ENCODE measurements at places on chromosomes 6 and 20. TPM values are rescaled to one million over a fixed set of nuclear protein-coding genes. Genes with fewer than 3 reads are reported as not detected.
A peak's percentile ranks its signal among the peaks of the same experiment; 100 is the strongest.

The SIRPA gene
- 3.9 TPM for total RNA-seq

The COL19A1 gene
- 0.32 TPM for total RNA-seq

The WFDC8 gene
- total RNA-seq = not detected

The REV3L gene
- total RNA-seq = 54.8 TPM

The CCN5 gene
- 1.7 TPM for total RNA-seq

The B3GAT2 gene
- total RNA-seq = under 0.01 TPM

The KCNK16 gene
- total RNA-seq = not detected

The ZFP57 gene
- total RNA-seq = not detected

The SDCBP2 gene
- total RNA-seq = 1.3 TPM

The OR2B6 gene
- total RNA-seq = not detected

The THBS2 gene
- total RNA-seq = 478 TPM

The PI16 gene
- total RNA-seq = under 0.01 TPM

The SLC22A23 gene
- 2.2 TPM for total RNA-seq

DNA sequence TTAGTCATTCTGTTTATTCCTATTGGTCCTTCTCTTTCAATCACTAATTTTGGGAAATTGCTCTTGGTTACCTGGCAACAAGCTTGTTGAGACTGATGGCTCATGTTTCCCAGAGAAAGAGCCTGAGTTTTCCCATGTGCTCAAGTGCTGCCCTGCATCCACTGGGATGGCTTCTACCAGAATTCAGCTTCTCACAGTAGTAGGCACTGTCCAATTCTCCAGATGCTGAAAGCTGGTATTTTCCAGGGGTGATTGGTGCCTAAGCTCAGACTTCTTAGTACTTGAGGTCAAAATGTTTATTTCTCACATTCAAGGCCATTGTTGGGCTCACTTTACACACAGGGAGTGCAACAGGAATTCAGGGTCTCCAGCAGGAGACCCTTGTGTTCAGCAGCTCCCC is 29.1 kb upstream of the SLC2A12 start:
- no peak for DNase-seq

- DNase-seq = no peak
Observed at GRCh38 chr6:79763301-79763700, 132.2 kb downstream of the SH3BGRL2 start.

- DNase-seq = no peak
Observed at GRCh38 chr20:20578838-20579237, 133.6 kb downstream of the RALGAPA2 start.

DNA sequence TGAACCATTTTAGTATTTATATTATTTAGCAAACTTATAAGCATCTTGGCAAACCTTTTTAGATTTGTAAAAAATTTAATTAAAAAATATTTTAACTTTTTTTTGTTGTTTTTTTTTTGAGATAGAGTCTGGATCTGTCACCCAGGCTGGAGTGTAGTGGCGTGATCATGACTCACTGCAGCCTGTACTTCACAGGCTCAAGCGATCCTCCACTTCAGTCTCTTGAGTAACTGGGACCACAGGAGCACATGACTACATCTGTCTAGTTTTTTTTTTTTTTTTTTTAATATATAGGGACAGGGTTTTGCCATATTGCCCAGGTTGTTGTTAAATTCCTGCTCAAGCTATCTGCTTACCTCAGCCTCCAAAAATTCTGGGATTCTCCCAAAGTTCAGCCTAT is 161.1 kb downstream of the EYS start:
- no peak for DNase-seq

- DNase-seq = no peak
Observed at GRCh38 chr20:24492031-24492607, 22.7 kb downstream of the SYNDIG1 start.

DNA sequence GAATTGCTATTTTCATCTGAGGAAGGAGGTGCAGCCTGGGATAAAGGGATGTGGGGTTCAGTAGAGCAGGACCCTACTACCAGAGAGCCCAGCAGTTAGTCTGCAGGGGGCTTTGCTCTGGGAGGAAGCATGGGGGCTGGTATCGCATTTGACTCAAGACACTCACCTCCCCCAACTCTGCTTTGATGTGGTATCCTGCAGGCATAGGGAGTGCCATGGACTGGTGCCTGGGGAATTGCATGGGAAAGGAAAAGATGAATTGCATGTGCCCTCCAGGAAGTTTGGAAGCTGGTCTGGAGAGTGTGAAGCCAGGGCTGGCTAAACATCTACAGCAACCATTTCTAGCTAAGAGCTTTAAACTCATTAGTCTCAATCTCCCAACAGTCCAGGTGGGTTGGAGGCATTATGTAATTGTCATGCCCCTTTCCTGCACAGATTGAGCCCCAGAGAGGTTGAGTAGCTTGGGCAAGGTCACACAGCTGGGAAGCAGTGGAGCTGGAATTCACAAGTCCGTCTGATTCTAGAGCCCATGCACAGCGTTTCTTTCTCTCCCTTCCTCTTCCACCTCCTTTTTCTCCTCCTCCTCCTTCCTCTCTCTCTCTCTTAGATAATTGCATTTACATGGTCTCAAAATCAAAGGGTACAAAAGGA is 26.2 kb upstream of the PNPLA1 start:
- no peak for DNase-seq

DNA sequence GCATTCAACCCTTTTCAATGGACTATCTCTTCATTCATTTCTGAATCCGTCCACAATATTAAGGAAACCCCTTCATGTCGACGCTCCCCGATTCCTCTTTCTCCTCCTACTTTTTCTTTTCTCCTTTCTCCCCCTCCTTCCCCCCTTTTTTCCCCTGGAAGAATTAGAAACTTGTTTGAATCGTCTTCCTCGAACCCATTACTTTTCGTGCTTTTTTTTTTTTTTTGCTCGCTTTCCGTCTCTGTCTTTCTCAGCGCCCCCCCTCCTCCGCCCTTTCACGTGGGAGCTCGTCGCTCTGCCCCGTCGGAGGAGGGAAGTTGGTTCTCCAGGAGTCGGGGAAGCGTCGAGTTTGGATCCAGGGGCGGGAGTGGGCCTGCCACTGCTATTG is 2.3 kb upstream of the NKX2-2 start:
- no peak for DNase-seq

- no peak for DNase-seq
Observed at GRCh38 chr6:129475477-129476247, 234.3 kb downstream of the ARHGAP18 start.

DNA sequence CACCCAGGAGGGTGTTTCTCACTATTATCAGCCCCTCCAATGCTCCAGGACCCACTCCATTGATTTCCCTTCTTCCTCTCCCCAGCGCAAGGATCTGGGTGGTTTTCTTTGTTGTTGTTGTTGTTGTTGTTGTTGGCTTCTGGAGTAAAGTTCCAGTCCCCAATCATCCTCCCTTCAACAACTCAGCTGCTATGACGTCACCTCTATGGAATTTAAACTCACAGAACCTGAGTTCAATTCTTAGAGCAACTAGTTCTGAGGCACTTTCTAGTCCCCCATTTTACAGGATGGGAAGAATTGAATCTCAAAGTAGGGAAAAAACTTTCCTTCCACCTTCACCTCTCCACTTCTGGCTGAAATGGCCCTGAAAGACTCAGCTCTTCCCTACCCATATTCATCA is 9.7 kb upstream of the WFDC8 start:
- no peak for DNase-seq

DNA sequence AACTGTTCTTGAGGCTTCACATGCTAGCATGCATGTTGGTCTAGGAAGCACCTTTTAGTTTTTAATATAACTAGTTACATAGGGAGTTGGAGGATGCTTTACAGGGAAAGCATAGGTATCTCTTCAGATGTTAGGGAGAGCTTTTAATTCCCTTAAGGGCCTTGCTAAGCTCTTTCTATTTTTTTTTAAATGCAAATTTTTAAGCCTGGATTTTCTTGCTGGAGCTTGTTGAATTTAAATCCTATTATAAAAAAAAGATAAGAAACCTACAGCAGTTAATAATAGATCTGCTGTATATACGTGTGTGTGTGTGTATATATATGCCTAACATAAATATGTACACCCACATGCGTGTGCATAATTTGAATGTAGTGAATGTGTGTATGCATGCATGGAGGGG is 79.0 kb downstream of the FIG4 start:
- DNase-seq = no peak

DNA sequence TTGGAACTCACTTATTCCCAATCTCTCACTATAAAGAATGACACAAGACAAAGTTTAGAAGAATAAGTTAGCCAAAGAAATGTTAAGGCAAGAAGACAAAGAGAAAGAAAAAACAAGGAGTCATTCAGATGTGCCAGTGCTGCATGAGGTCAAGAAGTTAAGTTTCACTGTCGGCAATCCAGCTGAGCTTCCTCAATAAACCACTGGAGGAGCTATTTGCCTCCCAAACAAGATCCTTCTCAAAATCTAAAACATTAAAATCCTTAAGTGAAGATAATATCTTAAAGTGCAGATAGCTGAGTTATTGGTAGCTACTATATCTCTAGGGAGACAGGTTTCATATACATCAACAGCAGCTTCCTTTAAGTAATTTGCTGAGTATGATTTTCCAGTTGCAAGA is 512.3 kb downstream of the HDGFL1 start:
- peak; percentile 15 for DNase-seq

GRCh38 chr6:166508726-166509125 is 77.8 kb downstream of the RAMACL start:
- DNase-seq = no peak

DNA sequence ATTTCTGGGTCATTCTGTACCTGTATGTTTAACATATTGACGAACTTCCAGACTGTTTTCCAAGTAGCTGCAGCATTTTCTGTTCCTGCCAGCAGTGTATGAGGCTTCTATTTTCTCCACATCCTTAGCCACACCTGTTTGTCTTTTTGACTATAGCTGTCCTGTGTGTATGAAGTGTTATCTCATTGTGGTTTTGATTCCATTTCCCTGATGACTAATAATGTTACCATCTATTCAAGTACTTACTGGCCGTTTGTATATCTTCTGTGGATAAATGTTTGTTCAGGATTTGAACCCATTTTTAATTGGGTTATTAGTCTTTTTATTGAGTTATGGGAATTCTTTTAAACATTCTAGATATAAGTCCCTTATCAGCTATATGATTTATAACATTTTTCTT is 95.2 kb downstream of the JAG1 start:
- DNase-seq = peak; percentile 70

- peak; percentile 73 for DNase-seq
Observed at GRCh38 chr6:149235130-149235561, 82.4 kb upstream of the TAB2 start.

GRCh38 chr6:163626073-163626867 is 211.8 kb downstream of the QKI start:
- DNase-seq = no peak

DNA sequence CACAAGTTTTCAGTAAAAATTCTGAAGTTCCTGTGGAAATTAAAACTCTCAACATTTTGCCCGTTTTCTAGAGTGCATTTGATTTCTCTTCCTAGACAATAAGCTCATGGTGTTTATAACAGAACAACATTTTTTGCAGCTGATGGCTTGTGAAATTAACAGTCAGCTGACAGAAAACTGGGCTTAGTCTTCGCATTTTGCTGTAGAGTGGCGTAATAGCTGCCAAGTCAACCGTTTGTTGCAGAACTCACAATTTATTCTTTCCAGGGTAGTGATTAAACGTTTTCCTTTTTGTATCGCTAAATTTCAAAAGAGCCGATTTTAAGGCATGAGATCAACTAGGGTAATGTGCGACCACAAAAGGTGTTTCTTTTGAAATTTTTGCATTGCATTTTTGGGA is 1.4 kb downstream of the SPO11 start:
- peak; percentile 19 for DNase-seq

DNA sequence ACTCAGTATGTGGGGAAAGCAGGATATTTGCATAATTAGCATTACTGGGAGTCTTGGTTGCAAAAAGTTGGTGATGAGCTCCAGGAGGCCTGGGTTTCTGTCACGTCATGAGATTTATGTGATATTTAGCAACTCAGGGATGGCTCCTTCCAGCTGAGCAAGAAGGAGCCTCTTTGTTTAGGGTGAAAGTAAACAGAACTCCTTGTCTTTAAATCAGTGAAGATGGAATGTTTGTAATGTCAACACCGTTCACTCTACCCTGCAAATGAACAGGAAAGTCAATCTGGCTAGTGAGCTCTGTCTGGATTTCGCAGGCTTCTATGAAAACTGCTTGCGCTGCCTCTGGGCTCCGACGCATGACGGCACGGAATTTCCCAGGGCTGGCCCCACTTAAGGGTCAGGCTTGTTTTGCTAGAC is 86.9 kb downstream of the PXDC1 start:
- DNase-seq = peak; percentile 93

- DNase-seq = no peak
Observed at GRCh38 chr20:61604549-61604948, 352.5 kb downstream of the CDH4 start.

DNA sequence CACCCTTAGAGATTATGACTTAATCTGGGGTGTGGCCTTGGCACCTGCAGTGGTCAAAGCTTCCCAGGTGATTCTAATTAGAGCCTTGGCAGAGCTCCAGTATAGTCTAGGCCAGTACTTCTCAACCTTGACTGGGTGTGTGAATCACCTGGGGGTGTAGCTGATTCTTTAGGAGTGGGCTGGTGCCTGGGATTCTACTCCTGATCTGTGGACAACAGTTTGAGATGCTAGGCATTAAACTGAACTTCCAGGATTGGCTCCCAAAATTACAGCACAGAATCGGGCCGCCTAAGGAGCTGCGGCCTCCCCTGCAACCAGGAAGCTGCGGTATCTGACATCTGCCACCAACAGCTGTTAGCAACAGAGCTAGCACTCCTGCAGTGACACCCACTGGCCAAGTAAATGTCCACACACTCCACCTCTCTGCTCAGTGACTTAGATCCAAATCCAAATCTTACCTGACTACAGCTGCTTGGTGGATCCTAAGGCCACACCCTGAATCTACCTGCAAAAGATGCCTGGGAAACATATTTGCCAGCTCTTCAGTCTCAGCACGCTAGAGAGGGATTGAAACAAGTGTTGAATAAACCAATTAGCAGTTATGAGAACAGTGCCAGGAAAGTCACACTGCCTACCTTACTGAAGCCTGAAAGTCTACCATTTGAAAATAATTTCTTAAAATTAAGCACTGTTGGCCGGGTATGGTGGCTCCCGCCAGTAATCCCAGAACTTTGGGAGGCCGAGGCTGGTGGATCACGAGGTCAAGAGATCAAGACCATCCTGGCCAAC is 126.7 kb downstream of the UNC5CL start:
- DNase-seq = peak; percentile 10

DNA sequence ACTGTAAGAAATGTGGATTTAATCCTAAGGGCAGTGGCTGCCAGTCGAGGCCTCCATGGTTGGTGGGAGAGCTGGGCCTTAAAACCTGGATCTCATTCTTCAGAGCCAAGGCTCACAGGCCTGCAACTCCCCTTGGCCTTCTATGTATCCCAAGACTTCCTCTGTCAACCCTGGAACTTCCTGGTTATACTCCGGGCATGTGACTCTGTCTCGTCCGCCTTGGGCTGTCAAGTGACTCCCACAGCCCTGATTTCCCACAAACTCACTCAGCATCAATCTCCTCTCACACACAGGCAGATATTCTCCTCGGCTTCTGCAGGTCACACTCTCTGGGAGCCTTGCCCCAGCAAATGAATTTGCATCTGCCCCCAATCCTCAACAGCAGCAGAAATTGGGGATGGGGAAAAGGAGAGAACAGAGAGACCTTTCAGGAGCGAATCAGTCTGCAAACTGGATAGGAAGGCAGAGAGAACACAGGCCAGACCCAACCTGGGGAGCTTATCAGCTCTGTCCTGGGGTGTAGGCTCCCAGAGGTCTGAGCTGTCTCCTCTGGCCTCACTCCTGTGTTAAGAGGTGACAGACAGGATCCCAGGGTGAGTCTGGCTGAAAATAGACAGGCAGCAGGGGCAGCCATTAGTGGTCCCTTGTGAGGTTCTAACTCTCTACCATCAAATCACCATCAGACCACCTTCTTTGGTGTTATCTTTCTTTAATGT is 30.4 kb upstream of the PREX1 start:
- DNase-seq = no peak
